ENCODE measurements at places on chromosomes 2 and 18.

- no peak for DNase-seq
Observed at GRCh38 chr2:220300806-220301205, 673.4 kb downstream of the SLC4A3 start.

DNA sequence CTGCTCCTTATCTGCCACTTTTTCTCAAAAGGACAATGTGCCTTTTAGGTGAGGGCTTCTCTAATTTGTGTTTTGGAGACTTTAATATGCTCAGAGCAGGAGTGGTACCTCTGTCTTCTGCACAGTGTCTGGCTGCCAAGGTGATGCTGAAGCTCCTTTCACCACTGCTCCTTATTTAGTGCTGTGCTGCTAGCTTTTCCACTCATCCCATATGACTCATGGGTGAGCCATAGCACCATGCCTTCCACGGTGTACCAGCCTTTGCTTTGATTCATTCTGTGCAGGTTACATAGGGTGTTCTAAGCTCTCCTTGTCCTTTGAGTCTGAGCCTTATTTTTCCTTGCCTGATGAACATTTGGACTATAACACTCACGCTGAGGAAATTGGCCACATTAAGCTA lies 202.4 kb downstream of the ARL6IP6 start:
- DNase-seq, result no peak

DNA sequence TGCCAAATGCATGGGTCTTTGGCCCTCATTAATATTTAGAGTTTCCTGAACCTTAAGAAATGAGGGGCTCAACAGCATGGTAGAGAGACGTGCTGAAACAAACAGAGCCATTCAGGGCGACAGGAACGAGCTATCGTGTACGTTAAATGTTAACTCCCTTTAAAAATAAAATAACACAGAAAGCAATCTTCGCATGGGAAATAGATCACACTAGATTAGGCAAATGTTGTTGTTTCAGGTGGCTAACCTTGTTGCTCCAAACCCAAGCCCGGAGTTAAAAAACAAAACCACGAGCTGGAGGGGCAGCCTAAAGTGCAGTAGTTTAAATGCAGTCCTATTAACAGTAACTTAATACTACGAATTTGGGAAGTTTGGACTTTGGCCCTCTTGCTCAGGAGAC lies 177.4 kb upstream of the TRIB2 start:
- no peak for DNase-seq

- DNase-seq, result no peak
Observed at GRCh38 chr18:5452943-5453443, 90.8 kb downstream of the EPB41L3 start.

DNA sequence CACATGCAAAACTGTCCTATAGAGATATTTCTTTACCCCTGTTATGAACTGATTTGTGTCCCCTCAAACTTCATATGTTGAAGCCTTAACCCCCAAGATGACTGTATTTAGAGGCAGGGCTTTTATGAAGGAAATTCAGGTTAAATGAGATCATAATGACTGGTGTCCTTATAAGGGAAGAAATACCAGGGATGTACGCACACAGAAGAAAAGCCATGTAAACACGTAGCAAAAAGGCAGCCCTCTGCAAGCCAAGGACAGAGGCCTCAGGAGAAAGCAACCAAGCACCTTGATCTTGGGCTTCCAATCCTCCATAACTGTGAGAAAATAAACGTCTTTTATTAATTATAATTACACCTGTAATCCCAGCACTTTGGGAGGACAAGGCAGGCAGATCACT lies 101.3 kb upstream of the NDUFV2 start:
- no peak for DNase-seq

DNA sequence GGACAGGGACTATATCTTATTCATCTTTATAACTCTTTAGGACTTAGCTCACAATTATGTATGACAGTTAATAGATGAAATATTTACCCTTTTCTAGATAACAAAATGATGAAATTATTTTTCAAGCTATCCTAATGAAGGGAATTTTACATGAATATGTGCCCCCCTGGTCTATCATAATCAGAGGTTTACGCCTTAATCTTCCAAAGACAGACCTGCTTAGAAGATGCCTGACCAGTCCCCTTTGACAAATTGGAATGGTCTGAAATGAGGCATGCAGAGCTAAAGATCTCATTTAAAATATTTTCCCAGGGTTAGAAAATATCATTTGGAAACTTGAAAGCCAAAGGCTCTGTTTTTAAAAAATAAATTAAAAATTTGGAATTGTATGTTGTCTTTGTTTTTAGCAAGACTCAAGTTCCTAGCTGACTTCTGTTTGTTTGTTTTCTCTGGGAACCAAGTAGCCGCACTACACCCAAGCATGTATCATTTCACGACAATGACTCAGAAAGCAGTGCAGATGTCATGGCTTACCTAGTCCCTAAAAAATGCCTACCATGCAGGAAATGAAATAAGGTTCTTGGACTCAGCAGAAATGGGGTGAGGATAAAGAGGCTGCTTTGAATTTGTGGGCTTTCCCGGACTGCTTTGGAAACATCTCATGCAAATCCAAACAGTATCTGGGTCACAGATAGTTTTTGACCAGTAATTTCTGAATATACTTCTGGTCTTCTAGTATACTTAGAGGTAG lies 162.1 kb downstream of the ZEB2 start:
- DNase-seq, result peak; percentile 88

DNA sequence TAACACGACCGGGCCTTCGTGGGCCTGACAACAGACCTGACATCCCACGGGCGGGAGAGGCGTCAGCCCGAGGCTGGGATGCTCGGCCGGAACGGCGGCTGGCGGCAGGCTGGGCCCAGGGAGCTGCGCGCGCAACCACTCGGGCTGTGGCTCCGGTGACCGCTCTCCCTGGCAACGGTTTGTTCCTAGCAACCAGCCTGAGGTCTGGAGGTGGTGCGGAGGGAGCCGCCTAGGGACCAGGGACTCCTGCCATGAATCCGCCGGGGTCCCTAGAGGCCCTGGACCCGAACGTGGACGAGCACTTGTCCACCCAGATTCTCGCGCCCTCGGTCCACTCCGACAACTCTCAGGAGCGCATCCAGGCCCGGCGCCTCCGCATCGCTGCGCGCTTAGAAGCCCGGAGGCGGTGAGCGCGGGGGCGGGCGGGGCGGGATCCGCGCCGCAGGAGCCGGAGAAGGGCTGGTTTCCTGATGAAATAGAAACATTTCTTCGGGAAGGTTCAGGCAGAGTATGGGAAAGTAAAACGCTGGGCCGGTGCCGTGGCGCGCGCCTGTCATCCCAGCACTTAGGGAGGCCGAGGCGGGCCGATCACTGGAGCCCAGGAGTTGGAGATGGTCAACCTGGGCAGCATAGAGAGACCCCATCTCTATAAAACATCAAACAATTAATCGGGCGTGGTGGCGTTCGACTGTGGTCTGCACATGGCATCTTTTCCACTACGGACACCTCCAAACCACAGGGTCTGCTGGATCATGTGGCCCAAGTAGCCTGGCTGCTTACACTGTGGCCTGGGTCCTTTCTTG lies at the start of gene DRC1:
TSS of gene DRC1 (plus strand) at position 182 of the 803 bp plus-strand sequence. CDS start at position 252, 70 bp downstream.
- DNase-seq, result peak; percentile 59

GRCh38 chr2:113846429-113846828 lies 43.5 kb upstream of the ACTR3 start:
- no peak for DNase-seq

- DNase-seq, result no peak
Observed at GRCh38 chr2:195861821-195862220, 204.8 kb downstream of the SLC39A10 start.
